HCEC 1CT (cell line): ENCODE measurements at places on chromosomes 13 and 19.

DNA sequence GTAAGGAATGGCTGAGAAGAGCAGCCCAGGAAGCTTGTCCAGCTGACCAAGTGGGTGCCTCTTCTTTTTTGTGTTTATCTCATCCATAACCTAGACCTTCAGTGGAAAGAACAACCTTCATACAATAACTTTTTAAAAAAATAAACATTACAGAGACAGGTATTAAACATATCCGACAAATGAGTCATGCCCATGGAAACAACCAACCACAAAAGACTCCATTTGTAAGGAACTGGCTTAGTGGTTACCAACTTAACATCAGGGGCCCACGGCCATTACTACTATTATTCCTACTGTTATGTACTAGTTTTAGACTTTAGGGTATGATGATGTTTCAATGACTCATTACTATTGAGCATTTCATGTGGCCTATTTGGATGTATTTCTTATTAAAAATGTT lies 191.7 kb upstream of the SERP2 start:
- DNase-seq, result no peak

- DNase-seq, result no peak
Measured at GRCh38 chr19:6521718-6522646, 8.8 kb upstream of the TNFSF9 start.

GRCh38 chr19:18543814-18544475 lies 572 bp upstream of the FKBP8 start:
- DNase-seq, result peak; percentile 72

DNA sequence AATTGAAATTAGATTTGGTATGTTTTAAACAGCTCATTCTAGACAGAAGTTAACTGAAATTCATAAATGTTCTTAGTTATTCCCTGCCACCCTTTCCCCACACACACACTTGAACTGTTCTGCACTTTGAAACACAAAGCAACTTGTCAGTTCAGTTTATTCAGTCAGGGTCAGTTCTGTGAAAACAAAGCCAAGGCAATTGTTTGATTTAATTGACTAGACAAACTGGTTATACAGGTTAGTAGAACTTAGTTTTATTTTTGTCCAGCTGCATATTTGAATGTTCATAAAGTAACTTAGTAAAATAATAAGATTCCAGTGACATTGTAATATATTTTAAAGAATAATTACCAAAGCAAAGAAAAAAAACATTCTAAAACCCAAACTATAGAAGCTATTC lies 98.3 kb upstream of the KLF5 start:
- DNase-seq, result no peak

DNA sequence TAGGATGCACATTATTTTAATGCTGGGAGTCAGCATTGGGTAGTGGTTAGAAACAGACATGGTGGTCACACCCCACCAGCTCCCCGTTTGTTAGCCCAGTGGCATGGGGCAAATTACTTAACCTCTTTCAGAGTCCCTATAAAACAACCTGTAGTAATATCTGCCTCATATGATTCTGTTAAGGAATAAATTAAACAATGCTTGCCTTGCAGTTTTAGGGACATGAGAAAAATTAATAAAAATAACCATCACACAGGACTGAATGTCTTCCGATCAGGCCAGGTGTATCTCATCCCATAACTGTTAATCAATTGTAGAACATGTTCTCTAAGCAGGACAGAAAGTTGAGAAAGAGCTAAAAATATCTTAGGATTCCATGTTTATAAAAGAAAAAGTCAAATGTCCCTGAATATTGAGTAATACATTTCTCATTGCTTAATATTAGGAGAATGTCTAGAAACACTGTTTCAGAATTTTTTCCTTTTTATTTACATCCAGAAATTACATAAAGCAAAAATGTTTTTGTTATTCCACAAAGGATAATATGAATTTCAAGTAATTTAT lies 196.5 kb downstream of the GPC6 start:
- peak; percentile 9 for DNase-seq

- DNase-seq, result no peak
Measured at GRCh38 chr19:12774588-12775555, at the start of gene HOOK2. HOOK2 (minus strand) TSS chr19:12775552; CDS start chr19:12775449, 103 bp downstream.

DNA sequence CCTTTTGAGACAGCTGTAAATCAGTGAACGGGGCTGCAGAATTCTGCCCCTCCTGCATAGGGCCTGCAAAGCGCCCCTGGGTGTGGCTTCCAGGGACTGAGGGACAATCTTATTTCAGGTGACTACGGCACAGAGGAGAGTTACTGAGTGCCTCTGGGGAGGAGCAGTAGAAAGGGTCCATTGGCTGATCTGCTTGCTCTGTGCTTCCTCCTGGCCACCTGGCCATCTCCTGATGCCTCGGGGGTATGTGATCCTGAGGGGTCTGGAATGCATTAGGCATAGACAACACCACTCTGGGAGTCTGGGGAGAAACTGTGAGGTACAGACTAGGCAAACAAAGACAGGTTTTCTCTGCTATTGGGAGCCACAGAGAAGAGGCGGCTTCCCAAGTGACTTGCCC lies 2.8 kb downstream of the KCTD15 start:
- no peak for DNase-seq

DNA sequence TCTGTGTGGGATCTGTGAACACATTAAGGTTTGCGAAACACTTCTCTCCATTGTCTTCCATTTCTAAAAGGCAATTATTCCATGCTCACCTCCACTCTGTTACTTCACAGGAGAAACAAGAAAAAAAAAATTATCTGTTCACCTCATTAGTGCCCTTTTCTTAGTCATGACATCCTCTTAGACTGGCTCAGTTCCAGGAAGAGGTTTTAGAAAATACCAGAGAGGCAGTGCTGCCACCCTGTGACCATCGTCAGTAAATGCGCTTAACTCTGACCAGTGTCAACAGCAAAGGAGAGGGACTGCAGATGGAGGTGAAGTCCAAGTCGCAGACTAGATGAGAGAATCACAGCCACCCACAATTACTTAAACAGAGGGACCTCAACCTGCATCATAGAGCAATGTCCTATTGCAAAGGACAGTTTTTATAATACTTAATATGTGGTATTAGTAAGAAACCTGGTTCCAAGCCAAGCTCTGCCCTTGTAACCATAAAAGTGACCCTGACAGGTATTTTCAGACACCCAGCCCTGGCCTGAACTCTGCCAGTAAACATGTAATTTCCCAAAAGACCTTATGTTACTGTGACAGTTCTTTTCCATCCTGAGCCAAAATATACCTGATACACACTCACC lies 19.4 kb downstream of the CEACAM21 start:
- peak; percentile 83 for DNase-seq

DNA sequence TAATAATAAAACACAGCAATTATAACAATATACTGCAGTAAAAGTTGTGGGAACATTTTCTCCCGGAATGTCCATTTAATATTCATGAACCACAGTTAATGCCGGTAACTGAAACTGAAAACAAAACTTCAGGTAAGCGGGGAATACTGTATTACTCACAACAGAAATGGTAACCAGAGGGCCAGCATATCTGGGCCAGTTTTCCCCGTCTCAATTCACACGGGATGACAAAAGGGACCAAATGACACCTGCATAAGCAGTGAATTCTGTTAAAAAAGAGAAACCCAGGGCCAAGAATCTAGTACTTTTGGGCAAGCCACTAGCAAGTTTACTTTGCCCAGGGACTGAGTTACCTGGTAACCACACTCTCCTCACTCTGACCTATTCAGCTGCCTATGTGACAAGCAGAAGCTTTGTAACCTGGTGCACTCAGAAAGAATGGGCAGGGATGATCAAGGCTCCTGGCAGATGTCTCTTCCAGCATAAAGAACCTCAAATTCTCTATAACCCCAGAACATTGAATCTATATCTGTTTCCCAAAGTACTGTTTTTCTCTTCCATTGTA lies 1171.2 kb downstream of the DIAPH3 start:
- no peak for DNase-seq

DNA sequence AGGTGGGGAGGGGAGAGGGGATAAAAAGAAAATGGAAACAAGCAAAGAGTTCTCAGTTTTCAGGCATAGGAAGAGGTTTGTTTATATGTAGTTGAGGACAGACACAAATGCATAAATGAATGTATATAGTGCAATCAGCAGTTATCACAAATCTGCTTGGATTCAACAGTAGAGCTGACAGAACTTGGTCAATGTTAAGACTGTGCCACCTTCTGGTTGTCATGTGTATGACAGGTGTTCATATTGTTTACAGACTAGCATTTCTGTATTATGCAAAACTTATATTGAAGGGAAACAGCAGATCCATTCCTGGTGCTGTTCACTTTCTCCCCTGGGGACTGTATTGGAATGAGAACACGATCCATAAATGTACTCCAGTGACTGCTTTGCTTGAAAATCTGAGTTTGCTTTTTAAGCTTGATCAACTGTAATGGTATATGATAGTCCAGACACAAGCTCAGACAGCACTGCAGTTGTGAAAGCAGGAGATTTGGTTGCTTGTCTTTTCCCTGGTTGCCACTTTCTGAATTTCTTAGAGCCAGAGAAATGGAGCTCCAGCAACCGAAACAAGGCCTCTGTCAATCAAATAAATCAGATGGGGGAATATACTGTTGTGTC lies 319.5 kb upstream of the OBI1 start:
- peak; percentile 45 for DNase-seq

DNA sequence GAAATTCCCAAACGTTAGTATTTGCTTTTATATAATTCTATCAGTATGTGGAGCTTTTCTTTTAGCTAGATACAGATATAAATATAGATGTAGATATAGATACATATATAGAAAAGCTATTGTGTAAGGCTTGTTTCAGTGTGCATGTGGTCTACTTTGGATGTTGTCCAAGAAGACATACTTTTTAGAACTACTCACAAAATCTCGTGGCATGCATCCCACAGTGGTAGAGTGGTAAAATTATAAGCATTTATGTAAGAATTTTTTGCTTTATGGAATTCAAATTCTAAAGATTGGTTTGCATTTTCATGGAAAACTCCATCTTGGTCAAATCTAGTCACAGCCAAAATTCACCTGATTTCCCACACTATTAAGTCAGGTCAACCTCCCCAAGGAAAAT lies 880.4 kb downstream of the EFNB2 start:
- DNase-seq, result no peak

DNA sequence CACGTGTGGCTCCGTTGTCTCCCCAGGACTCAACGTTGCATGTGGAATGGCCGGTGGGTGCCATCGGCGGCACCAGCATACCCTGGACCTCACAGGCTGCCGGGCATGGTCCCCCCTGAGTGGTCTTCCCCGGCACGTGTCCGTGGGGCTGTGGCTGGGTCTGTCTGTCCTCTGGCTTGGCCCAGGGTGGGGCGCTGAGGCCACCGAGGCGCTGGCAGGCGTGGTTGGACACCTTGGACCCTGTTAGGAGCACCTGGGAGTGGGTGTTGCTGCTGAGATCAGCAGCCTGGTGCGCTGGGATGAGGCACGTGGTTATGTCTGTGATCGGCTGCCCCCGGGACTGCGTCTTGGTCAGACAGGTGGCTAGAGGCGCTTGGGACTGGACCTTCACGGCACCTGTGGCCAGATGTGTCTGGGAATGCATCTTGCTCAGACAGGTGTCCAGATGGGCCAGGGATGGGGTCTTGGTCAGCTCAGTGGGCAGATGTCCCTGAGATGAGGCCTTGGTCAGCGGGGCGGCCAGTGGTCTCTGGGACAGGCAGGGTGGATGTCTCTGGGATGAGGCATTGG lies 9.2 kb downstream of the IQCN start:
- no peak for DNase-seq

DNA sequence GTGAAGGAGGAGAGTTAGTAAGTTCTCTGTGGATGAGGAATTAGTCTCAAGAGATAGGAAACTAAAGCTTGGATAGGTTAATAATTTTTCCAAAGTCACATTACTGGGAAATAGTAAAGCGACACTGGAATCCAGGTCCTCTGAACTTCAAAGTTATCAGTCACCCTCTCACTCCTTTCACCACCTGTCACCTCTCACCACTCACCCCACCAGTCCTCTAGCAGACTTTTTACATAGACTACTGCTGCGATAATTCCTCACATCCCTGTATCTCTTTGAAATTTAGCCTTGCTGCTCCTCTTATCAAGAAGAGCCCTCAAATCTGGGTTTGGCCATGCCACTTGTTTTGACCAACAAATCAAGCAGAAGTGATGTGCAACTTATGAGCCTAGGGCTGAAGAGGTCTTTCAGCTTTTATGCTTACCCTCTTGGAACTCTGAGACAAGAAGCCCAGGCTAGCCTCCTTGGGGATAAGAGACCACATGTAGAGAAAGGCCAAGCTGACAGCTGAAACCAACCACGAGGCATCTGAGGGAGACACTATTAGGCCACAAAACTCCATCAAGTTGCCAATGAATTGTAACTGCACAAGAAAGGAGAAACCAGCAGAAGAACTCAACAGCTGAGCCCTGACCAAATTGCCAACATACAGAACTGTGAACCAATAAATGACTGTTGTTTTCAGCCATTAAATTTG lies 41.2 kb downstream of the STARD13 start:
- DNase-seq, result no peak

DNA sequence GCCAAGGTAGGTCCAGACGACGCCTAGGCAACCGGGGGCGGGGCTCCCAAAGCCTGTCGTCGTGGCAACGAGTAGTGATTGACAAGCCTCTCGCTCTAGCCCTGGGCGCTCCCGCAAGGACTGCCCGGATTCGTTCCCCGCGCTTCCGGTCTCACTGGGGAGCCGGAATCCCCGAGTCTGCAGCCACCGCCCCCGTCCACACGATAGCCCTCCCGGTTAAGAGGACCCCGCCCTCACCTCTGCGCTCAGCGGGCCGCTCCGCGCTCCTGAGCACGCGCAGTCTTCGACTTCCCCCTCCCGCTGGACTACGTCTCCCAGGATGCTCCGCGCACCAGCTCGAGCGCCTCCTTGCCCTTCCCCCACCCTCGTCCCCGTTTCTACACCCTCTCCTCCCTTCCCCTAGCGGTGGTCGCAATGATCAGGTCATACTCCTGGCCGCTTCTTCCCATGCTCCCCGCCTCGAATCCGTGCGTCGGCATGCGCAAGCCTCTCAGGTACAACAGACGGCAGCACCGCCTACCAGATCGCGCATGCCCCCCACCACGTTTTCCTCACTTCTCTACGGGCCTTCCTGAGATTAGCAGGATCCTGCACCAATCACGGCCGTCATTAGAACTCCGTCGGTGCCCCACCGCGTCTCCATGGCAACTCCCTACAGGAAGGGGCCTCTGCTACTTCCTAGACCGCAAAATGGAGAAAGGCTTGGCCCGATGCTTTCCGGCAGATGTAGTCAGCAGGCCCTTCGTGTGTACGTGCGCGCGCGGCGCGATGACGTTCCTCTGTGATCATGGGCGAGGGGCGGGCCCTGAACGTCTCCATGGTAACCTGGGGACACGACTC lies at the start of gene MZF1:
Gene MZF1 (minus strand): TSS at position 518 of the 840 bp plus-strand sequence. CDS start 1,946 bp downstream, outside the sequence.
- peak; percentile 100 for DNase-seq

DNA sequence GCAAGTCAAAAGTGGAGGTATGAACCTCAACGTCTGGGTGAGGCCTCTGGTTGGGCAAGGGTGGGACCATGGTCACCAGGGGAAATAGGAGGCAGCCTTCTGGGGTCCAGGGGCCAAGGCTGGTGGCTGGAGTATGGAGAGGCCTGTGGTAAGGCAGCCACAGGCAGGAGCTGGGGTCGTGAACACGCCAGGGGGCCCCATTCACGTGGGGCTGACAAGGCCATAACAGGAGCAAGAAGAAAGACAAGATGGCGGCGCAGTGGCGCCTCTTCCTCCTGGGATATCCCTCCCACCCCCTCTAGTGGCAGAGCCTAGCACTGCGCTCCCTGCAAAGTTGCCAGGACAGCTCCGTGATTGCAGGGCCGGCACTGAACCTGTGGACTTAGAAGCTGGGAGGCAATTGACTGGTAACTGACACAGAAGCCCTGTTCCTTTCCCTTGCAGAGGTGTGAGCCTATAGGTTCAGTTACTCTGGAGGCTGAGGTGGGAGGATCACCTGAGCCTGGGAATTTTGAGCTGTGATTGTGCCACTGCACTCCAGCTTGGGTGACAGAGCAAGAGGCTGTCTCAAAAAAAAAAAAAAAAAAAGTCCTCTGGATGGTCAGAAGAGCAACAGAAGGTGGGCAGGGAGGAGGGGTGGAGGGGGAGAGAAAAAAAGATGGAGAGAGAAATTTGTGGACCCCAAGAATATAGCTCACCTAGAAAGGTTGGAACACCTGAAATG lies 19.7 kb upstream of the EDDM13 start:
- peak; percentile 4 for DNase-seq
